NCI-H1694 treated with DMSO at 0.1 percent for 48 hours (cell line): ENCODE measurements at places on chromosomes 12 and 14.

- no peak for DNase-seq
Measured at GRCh38 chr14:36442824-36443241, 77.2 kb downstream of the NKX2-1 start.

DNA sequence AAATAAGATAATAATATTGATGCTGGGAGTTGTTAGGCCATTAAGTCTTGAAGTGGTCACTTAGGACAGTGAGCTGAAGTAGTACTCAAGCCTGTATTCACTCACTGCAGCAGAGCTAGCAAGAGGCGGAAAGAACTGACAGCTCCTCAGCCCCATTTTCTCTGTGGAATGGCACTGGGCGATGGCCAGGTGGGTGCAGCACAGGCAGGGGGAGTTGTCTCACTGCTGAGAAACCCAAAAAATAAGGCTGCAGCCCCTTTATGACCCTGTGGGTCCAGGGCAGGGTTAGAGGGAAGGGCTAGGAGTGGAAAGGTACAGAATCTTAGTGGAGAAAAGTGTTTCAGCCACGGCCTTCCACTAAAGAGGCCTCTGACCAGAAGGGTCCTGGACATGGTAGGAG lies 35.5 kb downstream of the PDZRN4 start:
- no peak for DNase-seq

GRCh38 chr12:110846615-110847566 lies at the start of gene CCDC63:
CCDC63 (plus strand) TSS chr12:110846987; CDS start chr12:110852955, 5,968 bp downstream.
- no peak for DNase-seq

- no peak for DNase-seq
Measured at GRCh38 chr12:102685172-102685571, 204.8 kb upstream of the IGF1 start.

GRCh38 chr14:99481745-99482099 lies 513 bp downstream of the CCNK start:
- DNase-seq, result no peak
